T-helper 9 cell (primary cell): ENCODE measurements at places on chromosomes 3 and 15.

GRCh38 chr3:153290268-153291015 is 128.4 kb downstream of the RAP2B start:
- DNase-seq, result no peak

GRCh38 chr15:75867449-75867848 is 24.2 kb downstream of the UBE2Q2 start:
- no peak for DNase-seq

- no peak for DNase-seq
These were observed 44.8 kb downstream of the POLR2M start for GRCh38 chr15:57751177-57751800.

DNA sequence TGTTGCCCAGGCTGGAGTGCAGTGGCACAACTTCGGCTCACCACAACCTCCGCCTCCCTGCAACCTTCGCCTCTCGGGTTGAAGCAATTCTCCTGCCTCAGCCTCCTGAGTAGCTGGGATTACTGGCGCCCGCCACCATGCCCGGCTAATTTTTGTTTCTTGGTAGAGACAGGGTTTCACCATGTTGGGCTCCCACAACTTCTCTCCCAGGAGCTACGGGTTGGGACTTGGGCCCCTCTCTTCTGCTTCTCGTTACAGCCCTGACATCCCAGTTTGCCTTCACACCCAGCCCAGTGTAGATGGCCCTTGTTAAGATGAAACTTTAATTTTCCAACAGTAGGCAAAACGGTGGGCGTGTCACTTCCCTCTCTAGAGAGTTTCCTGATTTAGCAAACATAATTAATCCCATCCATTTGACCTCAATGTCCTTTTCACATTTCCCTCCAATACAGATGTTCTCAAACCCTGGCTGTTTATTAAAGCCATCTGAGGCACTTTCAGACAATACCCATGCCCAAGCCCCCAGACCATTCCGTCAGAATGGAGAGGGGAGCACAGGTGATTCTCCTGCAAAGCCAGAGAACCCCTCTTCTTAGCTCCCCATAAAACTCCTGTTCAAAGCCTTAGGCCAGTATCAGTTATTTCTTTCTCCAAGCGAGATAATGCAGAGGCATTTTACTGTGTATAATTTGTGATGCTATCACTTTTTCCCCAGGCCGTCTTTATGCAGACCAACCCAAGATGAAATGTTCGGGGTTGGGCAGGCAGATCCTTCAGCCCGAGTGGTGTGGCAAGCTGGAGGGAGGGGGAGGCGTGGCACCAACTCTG is 245.7 kb downstream of the XXYLT1 start:
- DNase-seq, result no peak

- no peak for DNase-seq
These were observed 63.6 kb downstream of the FAM81A start for GRCh38 chr15:59501597-59501996.

GRCh38 chr15:40249477-40250303 is 10.8 kb downstream of the PAK6 start:
- DNase-seq, result no peak

- DNase-seq, result no peak
These were observed 41.1 kb upstream of the AP3B2 start for GRCh38 chr15:82750831-82751180.

DNA sequence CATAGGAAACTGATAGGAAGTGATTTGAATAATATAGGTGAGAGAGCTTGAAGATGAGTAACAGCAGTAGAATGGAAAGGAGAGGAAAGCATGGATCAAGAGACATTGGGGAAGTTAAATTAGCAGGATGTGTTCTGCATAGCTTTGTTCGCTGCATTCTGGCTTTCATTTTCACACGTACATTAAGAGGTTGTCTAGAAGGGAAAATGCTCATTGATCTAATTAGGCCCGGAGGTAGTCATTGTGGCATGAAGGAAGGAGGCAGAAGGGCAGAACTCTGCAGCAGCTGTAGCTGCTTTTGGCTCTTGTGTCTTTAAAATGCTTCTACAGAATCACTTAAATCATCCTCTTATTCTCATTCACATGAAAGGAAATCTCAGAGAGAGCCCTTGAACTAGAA is 40.3 kb downstream of the KCNAB1 start:
- DNase-seq, result no peak
